Activated T-cell treated with anti-CD3 and anti-CD28 coated beads, Interleukin-2, amount 50 U/mL, for 1 hour (primary cell): ENCODE measurements at places on chromosomes 16 and 17.

DNA sequence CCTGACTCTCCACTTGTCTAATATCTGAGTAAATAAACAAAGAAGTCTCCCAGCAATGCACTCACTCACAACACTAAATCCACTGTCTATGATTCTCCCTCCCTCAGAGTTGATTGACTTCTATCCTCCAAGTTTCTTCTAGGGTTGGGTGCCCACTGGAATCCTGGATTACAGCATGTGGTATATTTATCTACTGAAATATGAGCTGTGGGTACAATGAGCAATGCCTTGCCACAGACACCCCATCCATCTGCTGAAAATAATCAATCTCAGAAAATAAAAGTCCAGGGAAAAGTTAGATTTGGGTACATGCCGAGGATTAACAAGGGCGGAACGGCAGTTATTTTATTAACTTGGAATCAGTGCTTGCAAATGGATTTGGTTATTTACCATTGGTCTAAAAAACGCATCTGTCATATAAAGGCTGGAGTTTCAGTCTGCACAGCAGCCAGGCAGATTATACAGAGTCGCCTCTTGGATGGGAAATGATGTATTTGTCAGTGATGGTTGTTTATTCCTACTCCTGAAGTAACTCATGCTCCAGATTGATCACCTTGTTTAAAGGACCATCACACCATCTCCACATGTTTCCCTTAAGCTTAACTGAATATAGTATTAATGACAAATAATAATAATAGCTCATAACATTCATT lies 193.9 kb upstream of the SOX9 start:
- DNase-seq: no peak

DNA sequence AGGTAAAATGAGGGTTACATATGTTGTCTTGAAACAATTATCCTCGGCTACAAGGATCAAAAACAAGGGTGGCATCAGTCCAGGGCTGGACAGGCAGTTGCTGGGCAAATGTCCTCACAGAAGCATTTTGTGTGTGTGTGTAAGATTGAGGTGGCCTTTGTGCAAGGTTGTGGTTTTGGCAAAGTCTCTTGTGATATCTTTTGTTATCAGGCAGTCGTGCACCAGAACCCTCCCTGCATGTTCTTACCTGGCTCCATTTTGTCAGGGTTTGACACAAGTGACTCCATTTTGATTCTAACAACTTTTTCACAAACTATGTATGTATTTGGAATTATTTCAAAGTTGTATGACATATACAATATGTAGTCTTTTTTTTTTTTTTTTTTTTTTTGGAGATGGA lies 20.0 kb downstream of the CHAD start:
- no peak for DNase-seq

- no peak for DNase-seq
Measured at GRCh38 chr16:66660422-66661209, 35.9 kb downstream of the CMTM4 start.

DNA sequence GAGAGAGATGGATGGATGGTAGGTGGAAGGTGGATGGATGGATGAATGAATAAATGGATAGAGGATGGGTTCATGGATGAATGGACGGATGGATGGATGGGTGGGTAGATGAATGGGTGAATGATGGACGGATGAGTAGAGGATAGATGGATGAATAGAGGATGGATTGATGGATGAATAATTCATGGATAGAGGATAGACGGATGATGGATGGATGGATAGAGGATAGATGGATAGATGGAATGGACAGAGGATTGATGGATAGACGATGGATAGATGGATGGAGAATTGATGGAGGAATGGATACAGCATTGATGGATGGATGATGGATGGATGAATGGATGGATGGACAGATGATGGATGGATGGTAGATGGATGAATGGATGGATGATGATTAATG lies 91.7 kb downstream of the MYH11 start:
- DNase-seq: no peak

GRCh38 chr17:47855737-47856136 lies 4.8 kb upstream of the SP6 start:
- DNase-seq: no peak

GRCh38 chr16:53898993-53899392 lies 195.0 kb downstream of the FTO start:
- DNase-seq: no peak
